ENCODE measurements at places on chromosomes 6 and 20. TPM values are rescaled to one million over a fixed set of nuclear protein-coding genes. Genes with fewer than 3 reads are reported as not detected.

DNA sequence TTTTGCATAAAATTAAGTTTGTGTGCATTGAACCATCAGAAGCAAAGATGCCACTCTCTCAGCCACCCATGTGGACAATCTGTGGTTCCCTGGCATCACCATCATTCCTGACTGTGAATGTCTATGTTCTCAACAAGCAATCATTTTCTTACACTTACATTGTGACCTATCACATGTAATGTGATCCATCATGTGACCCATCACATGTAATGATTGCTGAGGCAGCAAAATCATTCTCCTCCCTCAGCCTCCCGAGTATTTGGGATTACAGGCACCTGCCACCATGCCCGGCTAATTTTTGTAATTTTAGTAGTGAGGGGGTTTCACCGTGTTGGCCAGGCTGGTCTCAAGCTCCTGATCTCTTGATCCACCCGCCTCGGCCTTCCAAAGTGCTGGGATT is 22.0 kb upstream of the ZNF133 start:
- no peak for DNase-seq

Gene DTNBP1
- total RNA-seq: 11.6 TPM

DNA sequence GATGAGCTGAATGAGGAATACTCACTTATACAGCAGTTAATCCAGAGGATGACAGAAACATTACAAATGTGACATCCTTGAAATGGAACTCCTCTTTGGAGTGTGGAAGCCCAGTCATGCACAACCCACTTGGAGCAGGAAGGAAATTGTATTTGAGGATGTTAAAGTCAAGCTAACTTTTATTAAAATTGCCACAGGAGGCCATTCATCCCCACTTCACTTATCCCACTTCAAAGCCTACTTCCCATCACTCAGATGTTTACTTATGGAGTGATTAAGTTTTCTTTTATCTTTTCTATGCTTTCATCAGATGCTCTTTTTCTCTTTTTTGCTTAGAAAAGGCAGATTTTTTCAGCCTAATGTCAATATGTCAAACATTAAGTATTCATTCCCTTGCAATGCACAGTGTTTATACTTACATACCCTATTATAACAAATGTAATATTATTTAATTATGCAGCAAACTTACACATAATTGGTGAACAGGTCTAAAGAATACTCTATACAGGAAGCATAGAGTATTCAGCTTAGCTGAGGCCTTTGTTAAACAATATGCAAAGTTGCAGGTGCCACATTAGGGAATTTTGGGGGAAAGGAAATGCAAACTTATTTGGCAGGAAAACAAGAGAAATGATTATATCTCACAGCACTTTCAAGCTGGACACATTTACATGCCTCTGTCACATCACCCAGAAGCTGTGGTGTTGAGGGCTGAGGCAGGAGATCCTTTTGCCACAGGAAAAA is 148.9 kb downstream of the KHDC1L start:
- no peak for DNase-seq

DNA sequence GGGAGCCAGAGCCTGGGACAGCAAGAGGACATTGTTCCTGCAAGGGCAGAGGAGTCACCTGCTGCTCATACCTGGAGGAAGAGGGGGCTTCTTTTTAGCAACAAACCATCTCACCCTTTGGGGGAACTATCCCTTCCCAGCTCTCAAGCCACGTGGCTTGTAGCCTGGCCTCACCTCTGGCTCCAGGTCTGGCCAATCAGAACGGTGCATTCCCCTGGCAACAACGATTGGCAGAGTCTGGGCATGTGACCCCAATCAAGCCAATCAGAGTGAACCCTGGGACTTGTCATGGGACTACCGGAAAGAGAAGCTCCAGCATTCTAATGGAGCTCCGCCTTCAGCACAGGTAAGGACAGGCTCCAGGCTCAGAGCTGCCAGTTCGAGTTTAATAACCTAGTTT is 33.6 kb downstream of the KCNB1 start:
- no peak for DNase-seq

Gene SMLR1
- total RNA-seq: not detected

GRCh38 chr20:62621251-62622110 is 20.8 kb upstream of the SLCO4A1 start:
- DNase-seq: no peak

DNA sequence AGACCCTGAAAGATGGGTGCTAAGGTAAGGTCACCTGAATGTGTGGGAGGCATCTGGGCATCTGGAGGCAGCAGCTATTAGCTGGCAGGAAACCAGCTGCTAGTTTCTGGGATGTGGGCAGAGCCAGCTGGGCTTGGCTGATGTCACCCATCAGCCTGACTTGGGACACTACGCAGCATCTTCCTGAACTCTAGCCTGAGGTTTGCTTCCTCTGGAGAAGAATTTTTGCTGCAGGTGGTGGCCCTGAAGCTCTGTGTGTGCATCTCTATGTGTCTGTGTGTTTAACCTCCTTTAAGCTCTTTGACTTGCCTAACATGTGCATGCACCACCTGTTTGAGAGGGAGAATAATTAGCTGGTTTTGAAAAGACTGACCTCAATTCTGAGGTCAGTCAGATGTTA is 465.1 kb upstream of the CHD6 start:
- no peak for DNase-seq

GRCh38 chr6:131792091-131792496 is 15.7 kb upstream of the ENPP1 start:
- DNase-seq: peak; percentile 75

Gene DDRGK1
- total RNA-seq: 42.8 TPM

Gene ARFGEF3
- total RNA-seq: 1.5 TPM

DNA sequence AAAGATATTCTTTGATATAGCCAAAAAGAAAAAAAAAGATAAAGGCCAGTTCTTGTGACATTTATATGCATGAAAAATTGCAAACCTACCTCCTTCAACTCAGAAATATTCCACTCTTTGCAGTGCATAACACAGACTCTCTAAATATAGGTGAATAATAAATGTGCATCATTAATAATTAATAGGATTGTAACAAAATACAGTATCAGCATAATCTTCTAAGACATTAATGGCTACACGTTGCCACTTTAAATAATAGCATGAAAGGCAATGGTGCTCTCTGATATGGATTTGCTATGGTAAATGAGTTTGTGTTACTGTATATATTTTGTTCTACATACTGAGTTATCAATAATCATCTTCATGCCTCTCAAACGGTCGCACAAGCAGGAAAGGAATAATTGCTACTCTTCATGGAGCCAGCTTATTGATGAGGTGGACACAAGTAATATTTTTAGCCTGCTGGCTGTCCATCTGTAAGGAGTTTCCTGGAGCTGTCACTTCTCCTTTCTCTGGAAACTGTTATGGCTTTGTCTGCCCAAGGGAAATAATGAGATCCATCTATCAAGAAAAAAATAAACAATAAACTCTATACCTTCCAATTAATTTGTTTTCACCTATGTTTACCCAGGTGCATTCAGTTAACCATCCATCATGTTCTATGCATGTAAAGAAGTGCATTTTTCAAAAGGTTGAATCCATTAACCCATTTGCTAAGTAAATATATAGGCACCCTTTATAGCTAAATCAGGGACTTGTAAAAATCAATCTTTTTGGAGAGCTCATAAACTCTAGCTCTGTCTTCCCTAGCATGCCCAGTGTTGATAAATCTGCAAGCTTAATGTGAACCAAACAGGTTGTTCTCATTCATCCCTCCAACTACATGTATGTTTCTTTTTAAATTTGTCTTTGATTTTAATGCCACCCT is 253.0 kb downstream of the NKAIN2 start:
- DNase-seq: no peak

All from astrocyte (in vitro differentiated cells and primary cell).